ENCODE measurements at places on chromosomes 1 and 21.

DNA sequence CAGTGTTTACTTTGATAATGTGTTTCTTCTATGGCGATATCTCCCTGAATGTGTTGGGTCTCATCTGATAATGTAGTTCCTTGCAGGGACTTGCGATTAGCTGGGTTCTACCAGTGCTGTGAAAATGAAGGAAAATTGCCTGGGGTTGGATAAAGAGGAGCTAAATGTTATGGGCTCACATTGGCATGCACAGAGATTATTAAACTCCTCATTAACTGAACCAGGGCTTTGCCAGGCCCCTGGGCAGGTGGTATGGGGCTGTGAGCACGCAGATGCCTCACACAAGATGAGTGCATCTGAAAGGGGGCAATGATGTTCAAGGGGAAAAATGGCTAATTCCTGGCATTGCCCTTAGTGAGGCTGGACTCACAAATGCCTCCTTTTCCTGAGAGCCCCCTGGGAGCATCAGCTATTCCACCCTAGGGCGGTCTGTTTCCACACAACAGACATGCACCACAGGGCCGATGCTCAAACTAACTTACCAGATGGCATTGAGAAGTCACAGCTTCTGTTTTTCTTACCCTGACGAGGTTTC lies 321.1 kb downstream of the SEC16B start:
- DNase-seq: no peak

DNA sequence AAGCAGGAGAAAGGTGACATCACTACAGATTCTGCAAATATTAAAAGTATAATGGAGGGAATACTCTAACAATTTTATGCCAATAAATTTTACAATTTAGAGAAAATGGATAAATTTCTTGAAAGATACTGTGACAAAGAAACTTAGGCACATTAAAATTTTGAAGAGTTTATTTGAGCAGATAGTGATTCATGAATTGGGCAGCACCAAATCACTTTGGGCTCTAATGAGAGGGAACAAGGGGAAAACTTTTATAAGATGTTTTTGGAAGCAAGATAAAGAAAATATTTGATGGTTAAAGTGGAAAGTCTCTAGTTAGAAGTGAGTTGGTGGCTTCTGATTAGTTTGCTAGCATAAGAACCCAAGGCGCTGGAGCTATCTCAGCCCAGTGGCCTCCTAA lies 55.2 kb upstream of the FMN2 start:
- no peak for DNase-seq

- no peak for DNase-seq
Measured at GRCh38 chr1:17078991-17079868, 25.4 kb upstream of the SDHB start.

DNA sequence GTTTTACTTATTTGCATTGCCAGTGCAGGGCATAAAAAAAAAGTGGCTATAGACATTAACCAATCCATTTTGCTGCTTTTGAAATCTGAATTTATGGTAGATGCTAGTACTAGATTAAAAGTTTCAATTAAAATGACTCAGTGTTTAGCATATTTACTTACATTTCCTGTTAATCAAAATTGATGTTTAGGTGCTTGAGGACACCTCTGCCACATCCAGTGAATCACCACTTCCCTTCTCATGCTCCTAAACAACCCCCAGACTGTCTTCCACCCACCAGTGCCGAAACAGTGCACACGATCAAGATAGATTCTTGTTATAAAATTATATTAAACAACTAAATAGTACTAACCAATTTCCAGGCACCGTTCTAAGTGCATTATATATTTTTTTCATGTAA lies 32.7 kb downstream of the HSD17B7 start:
- no peak for DNase-seq

GRCh38 chr1:30742300-30742962 lies 15.1 kb downstream of the LAPTM5 start:
- no peak for DNase-seq

GRCh38 chr1:204599098-204599497 lies 82.9 kb downstream of the MDM4 start:
- DNase-seq: no peak

GRCh38 chr1:69077633-69078032 lies 490.1 kb upstream of the LRRC7 start:
- no peak for DNase-seq

GRCh38 chr1:17587693-17588047 lies 48.2 kb downstream of the ARHGEF10L start:
- no peak for DNase-seq

DNA sequence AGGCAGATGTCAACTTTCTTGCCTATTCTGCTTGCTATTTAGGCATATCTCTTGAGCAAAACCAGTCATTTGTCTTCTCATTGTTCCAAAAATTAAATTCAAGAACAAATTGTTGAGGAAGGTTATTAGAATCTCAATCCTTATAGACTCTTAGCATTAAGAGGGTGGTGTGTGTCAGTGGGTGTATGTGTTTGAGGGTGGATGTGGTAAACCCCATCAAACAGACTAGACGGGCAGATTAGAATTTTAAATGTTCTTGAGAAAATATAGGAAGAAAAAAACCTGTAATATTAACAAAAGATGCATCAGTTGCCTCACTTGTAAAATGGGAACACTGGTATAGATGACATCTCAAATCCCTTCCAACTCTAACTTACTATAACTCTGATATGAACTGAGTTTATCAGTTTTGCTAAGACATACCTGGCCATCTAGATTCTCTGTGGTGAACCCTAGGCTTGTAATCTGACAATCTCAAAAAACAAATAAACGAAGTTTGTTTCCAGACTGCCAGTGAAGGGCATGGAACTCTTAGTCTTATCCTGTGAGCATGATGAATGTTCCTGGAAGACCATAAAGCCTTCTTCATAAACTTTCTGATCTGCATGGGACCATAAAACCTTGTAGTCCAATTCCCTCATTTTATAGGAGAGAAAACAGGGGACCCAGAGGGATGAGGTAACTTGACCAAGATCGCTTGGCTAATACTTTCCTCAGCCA lies 176.3 kb upstream of the SGIP1 start:
- DNase-seq: no peak

DNA sequence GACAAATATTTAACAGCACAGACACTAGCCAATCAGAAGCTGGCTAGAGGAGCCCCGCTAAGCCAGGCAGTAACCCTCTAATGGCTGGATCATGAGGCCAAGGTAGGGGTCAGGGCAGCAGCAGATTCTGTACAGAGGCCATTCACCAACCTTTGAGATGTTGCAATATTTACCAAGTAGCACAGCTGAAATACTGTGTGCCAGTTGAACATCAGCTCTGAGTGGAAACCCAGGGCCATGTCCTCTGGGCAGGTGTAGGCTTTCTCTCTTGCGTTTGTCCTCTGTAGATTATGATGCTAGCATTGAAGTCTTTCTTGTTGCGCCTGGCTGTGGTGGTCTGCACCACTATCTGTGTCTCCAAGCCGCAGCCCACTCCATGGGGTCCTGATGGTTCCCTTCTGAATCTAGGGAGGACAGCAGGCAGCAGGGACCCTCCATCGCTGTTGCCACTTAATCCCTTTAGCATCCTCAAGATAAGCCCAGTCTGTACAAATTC lies 2.5 kb upstream of the COG2 start:
- no peak for DNase-seq

- no peak for DNase-seq
Measured at GRCh38 chr1:62906428-62906886, 122.5 kb downstream of the ATG4C start.

GRCh38 chr1:28927266-28927647 lies 12.9 kb downstream of the EPB41 start:
- DNase-seq: no peak

- DNase-seq: no peak
Measured at GRCh38 chr1:203439131-203439730, 36.4 kb upstream of the PRELP start.

GRCh38 chr1:10813799-10814198 lies 17.4 kb upstream of the CASZ1 start:
- no peak for DNase-seq

GRCh38 chr1:241308471-241308870 lies 48.5 kb downstream of the RGS7 start:
- no peak for DNase-seq

GRCh38 chr1:114286960-114287359 lies 133.3 kb upstream of the SYT6 start:
- DNase-seq: no peak

GRCh38 chr21:31251686-31252085 lies 92.4 kb downstream of the TIAM1 start:
- DNase-seq: no peak

GRCh38 chr1:100323419-100324106 lies 28.7 kb upstream of the CDC14A start:
- no peak for DNase-seq

GRCh38 chr1:32056598-32056997 lies 16.1 kb upstream of the TMEM39B start:
- no peak for DNase-seq

GRCh38 chr1:174397261-174397660 lies 50.5 kb upstream of the GPR52 start:
- DNase-seq: no peak

GRCh38 chr1:70666381-70667140 lies 255.5 kb downstream of the CTH start:
- no peak for DNase-seq

DNA sequence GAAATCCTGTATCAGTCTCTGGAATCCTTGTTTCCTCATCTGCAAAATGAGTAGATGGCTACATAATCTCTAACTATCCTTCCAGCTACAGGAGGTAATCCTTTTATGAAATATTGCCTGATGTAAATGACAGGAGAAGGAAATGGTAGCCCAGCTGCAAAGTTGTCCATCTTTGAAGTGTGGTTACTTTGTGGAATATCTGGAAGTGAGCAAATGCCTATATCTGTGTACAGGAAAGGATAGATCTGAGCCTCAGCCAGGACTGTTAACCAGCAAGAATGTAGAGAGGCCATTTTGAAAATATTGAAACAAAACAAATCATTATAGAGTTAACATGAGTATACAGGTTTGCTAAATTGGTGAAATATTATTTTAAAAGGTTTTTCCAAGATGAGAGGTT lies 74.8 kb upstream of the BMP8A start:
- DNase-seq: no peak

GRCh38 chr1:163076981-163077761 lies 8.0 kb downstream of the RGS4 start:
- DNase-seq: no peak

GRCh38 chr1:168520832-168521231 lies 23.0 kb downstream of the XCL2 start:
- no peak for DNase-seq

- no peak for DNase-seq
Measured at GRCh38 chr1:10733474-10734366, 62.7 kb downstream of the CASZ1 start.

DNA sequence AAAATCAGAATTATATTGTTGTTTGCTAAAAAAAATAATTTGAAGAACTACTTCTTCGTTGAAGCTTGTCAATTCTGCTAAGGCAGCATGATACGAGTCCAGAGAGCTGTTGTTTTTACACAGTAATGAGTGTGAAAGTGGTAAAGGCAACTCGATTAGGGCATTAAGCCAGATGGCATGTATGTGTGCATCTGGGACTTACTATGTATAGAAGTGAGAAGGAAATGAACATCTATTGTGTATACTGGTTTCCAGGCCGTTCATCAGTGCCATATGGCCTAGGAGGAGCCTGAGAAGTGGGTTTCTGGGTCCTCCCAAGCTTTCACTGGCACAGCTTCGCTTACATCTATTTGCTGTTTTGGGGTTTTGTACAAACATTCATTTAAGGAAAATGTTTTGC lies 5.7 kb downstream of the CTPS1 start:
- DNase-seq: no peak

DNA sequence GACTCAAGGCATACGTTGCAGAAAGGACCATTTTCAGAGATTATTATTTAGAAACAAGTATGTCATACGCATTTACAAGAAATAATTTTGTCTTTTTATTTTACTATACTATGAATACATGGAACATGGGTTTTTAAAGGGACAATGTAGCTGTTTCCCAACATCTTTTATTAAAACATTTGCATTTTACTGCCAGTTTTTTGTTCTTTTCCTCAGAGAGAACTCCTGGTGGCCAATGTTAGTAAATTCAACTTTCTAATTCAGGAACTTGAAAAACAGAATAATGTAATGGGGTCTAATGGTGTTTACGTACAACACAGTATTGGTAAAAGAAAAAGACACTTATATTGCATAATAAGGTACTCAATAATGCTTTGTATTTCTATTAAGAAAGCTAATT lies 14.9 kb downstream of the PRDM2 start:
- no peak for DNase-seq
